Left lung (tissue), 14 donors: ENCODE measurements at places on chromosomes 4 and X. TPM values are rescaled to one million over a fixed set of nuclear protein-coding genes. Genes with fewer than 3 reads are reported as not detected.

The NXF3 gene
- 3.6 TPM for total RNA-seq

The RBM46 gene
- not detected for total RNA-seq

GRCh38 chr4:57403591-57403990 is 293.4 kb upstream of the IGFBP7 start:
- DNase-seq, result no peak

- DNase-seq, result no peak
Measured at GRCh38 chr4:149279331-149279730, 536.3 kb downstream of the IQCM start.

- no peak for DNase-seq
Measured at GRCh38 chrX:38236901-38237615, 16.4 kb upstream of the SRPX start.

- DNase-seq, result no peak
Measured at GRCh38 chr4:71251261-71251660, 87.6 kb upstream of the SLC4A4 start.

DNA sequence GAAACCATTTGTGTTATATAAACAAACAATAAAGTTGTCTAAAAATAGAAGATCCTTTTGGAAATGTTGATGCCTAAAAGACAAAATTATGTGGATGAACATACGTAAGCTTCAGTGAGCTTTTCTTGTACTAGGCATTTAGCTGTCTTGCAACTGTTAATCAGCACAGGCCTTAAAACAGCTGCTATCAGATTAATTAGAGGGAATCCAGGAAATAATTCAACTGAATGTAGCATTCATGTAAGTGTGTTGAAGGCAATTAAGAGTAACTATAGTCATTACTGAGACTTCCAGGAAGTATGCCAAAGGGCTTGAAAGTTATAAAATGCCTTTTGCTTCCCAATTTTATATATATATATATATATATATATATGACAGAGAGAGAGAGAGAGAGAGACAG is 248.7 kb downstream of the IL1RAPL1 start:
- no peak for DNase-seq

- DNase-seq, result peak; percentile 51
Measured at GRCh38 chr4:185508181-185508580, 27.1 kb downstream of the PDLIM3 start.

The ERVMER34-1 gene
- total RNA-seq, result 2.0 TPM

DNA sequence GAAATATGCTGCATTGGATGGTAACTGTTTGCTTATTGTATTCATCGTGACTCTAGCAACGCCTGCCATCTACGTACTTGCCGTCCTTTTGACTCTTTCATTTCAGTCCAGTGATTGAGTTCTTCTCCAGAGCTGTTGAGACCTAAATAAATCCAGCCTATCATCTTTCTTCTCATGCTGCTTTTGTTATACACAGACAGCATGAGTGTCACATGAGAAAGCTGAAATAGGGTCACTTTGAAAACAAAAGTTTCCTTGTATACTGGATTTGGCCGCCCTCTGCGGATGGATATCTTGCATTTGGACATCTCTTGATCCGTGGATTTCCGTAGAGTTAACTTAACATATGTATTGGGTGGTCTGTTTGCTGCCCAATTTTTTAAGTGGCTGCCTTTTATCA is 67.2 kb downstream of the TMPRSS11F start:
- no peak for DNase-seq

The SLAIN2 gene
- 82.1 TPM for total RNA-seq

GRCh38 chrX:70444326-70444945 is at the start of gene DLG3:
Gene DLG3 (plus strand): TSS chrX:70444835. CDS start chrX:70445202, 367 bp downstream.
- DNase-seq, result no peak

GRCh38 chr4:99205153-99205979 is 13.7 kb downstream of the ADH6 start:
- peak; percentile 74 for DNase-seq

GRCh38 chr4:98470366-98470765 is 188.0 kb downstream of the TSPAN5 start:
- no peak for DNase-seq

The KIT gene
- total RNA-seq, result 10.9 TPM

- no peak for DNase-seq
Measured at GRCh38 chr4:177092807-177093206, 216.9 kb upstream of the NEIL3 start.

The RTL9 gene
- 0.70 TPM for total RNA-seq

GRCh38 chr4:77095101-77095821 is 19.5 kb upstream of the CCNI start:
- peak; percentile 87 for DNase-seq

DNA sequence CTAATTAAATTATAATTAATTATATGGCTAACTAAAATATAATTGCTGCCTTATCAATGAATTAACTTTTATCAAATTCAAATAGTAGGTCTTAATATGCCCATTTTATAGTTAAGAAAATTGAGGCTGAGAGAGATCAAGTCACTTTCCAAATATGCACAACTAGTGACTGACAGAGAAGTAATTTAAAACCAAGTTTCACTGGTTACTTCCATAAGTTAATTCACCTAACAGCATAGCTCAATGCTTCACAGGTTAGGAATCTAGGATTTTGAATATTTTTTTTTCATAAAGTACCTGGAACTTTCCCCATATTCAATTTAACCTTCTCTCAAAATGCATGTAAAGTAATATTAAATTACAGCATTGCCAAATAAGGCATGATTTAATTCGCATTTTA is 134.4 kb upstream of the VEGFC start:
- DNase-seq, result no peak

The SPINK2 gene
- not detected for total RNA-seq

The ARAP2 gene
- total RNA-seq, result 35.2 TPM

The SLIT2 gene
- 56.9 TPM for total RNA-seq

The ZNF280C gene
- 4.3 TPM for total RNA-seq
